ENCODE measurements at places on chromosomes 16 and 17.

DNA sequence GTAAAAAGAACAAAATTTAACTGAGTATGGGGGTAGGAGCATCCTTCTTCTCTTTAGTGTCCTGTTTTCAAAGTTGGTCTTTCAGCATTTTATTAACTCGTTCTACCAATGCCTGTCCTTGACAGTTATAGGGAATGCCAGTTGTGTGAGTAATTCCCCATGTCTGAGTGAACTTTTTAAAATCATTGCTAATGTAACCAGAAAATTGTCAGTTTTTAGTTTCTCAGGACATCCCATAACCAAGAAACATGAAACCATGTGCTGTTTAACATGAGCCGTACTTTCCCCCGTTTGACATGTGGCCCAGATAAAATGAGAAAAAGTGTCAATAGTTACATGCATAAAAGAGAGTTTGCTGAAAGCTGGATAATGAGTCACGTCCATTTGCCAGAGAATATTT is 71.4 kb upstream of the ARL4D start:
- no peak overlapping the region for H3K4me3 ChIP-seq
- peaks cover 25% of the 10 kb centered on the region for H3K27me3 ChIP-seq
- H3K36me3 ChIP-seq: no peaks in the 10 kb centered on the region

GRCh38 chr16:55091871-55092230 is 161.2 kb downstream of the IRX5 start:
- H3K36me3 ChIP-seq: no peaks in the 10 kb centered on the region
- no peak overlapping the region for H3K4me3 ChIP-seq
- no peak overlapping the region for H3K27ac ChIP-seq

DNA sequence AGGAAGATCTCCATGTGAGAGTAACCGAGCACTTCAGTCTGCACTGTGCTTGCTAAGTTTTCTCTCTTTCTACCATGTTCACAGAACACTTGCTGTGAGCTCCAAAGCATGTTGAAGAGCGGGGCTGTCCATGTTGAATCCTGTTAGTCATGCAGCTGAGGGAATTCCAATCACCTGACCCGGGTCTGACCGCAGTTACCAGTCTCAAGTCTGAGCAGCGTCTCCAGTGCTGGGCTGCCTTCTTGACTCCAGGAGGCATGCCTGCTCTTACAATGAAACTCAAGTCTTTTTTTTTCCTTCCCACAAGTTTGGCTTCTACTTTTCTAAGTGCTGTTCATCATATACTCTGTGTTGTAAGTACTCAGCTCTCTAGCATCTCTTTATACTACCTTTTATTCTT is 44.3 kb downstream of the HOXB1 start:
- DNase-seq: no peak
- H3K4me3 ChIP-seq: no peak overlapping the region
- H3K4me1 ChIP-seq: peaks cover 26% of the 10 kb centered on the region
- H3K27ac ChIP-seq: no peak overlapping the region

GRCh38 chr17:7323731-7324437 is 5.3 kb downstream of the NEURL4 start:
- H3K27ac ChIP-seq: peak overlapping the region; percentile 23
- no peaks in the 10 kb centered on the region for H3K27me3 ChIP-seq
- DNase-seq: peak; percentile 75

GRCh38 chr16:28110479-28110878 is 47.0 kb upstream of the GSG1L start:
- H3K4me1 ChIP-seq: peaks cover 16% of the 10 kb centered on the region
- no peak for DNase-seq
- H3K36me3 ChIP-seq: peaks cover 55% of the 10 kb centered on the region
- no peaks in the 10 kb centered on the region for H3K27me3 ChIP-seq

DNA sequence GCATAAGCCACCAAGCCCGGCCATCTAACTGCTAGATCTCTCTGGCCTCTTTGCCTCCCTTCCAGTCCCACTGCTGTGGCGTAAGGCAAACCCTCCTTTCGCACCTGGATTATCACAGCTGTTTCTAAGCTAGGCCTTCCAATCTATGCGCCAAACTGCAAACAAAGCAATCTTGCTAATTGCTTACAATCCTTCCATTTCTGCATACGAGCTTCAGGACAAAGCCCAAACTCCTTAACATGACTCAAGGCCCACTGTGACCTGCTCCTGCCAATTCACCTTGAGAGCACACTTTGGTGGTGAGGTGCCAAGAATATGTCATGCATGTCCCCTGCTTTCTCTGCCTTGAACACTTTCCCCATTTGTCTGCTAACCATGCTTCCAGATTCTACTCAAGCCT is 6.0 kb upstream of the ARL5C start:
- peaks cover 5% of the 10 kb centered on the region for H3K4me1 ChIP-seq
- H3K4me3 ChIP-seq: no peak overlapping the region
- H3K36me3 ChIP-seq: peaks cover 5% of the 10 kb centered on the region
- H3K27me3 ChIP-seq: peaks cover 14% of the 10 kb centered on the region
- DNase-seq: no peak

- no peak overlapping the region for H3K4me3 ChIP-seq
- DNase-seq: no peak
- H3K27ac ChIP-seq: peak overlapping the region; percentile 6
- peaks cover 20% of the 10 kb centered on the region for H3K4me1 ChIP-seq
- H3K27me3 ChIP-seq: no peaks in the 10 kb centered on the region
- H3K36me3 ChIP-seq: peaks cover 49% of the 10 kb centered on the region
These were observed 56.8 kb downstream of the ANKFY1 start for GRCh38 chr17:4206962-4207361.

GRCh38 chr17:64123114-64123513 is 6.8 kb downstream of the ERN1 start:
- H3K27me3 ChIP-seq: no peaks in the 10 kb centered on the region
- no peak overlapping the region for H3K4me3 ChIP-seq
- H3K4me1 ChIP-seq: peaks cover 84% of the 10 kb centered on the region
- H3K36me3 ChIP-seq: peaks cover 18% of the 10 kb centered on the region
- H3K27ac ChIP-seq: peak overlapping the region; percentile 57
- no peak for DNase-seq

- H3K4me1 ChIP-seq: peaks cover 8% of the 10 kb centered on the region
- DNase-seq: no peak
- no peaks in the 10 kb centered on the region for H3K36me3 ChIP-seq
These were observed 197.1 kb upstream of the RPL38 start for GRCh38 chr17:74006371-74006770.

DNA sequence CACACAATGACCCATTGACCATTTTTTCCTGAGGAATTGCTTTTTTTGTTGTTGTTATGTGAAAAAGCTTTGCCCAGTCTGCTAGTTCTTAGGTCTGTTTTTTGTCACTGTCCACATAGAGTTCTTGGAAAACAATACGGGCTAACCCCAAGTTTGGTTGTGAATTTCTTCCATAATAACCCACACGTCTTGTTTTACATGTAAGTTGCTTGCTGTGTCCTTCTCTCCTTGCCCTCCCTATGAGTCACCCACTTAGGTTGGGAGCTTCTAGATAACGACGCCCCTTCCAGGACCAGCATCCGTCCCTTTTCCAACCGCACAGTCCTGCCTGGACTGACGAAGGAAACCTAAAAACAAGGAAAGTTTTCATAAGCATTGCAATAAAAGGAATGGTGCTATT is 175.3 kb upstream of the HS3ST3A1 start:
- H3K27ac ChIP-seq: no peak overlapping the region
- H3K36me3 ChIP-seq: peaks cover 11% of the 10 kb centered on the region
- DNase-seq: no peak
- no peaks in the 10 kb centered on the region for H3K27me3 ChIP-seq
- no peaks in the 10 kb centered on the region for H3K4me1 ChIP-seq

DNA sequence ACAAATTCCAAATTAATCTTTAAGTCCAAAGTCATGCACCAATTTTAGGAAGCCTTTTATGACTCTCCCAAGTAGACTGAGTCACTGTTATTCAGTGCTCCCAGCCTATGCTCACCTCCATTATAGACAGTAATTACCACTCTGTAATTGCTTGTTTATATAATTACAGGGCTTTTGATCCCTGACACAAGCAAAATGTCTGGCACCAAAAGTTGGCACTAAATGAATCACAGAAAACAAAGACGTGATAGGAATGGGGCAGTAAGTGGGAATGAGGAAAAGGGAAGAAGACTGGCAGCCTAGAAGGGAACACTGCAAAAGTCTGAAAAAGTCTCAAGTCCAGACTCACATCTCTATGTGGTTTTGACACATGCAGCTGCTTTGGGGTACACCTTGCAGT is 94.1 kb downstream of the SLC39A11 start:
- H3K36me3 ChIP-seq: peaks cover 10% of the 10 kb centered on the region
- no peak overlapping the region for H3K27ac ChIP-seq
- peaks cover 6% of the 10 kb centered on the region for H3K4me1 ChIP-seq
- no peak overlapping the region for H3K4me3 ChIP-seq
- DNase-seq: no peak
- H3K27me3 ChIP-seq: no peaks in the 10 kb centered on the region

DNA sequence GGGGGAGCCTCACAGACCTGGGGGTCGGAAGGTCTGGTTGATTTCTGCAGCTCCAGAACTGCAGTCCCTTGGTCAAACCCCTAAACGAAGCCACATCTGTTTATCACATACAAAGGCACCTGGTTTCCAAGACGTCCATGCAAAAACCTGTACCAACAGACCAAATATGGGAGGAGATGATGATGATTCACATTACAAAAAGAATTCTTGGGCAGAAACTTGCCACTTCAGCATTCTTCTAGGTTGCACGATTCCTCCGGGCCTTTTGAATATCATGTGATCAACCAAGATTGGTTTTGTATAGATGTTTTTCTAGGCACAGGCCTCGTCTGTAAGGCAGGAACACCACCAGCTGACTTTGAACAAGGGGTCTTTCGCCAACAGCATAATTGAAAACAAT is 466.3 kb downstream of the SOX9 start:
- peaks cover 23% of the 10 kb centered on the region for H3K27me3 ChIP-seq
- H3K27ac ChIP-seq: peak overlapping the region; percentile 65
- H3K4me3 ChIP-seq: no peak overlapping the region
- peaks cover 35% of the 10 kb centered on the region for H3K4me1 ChIP-seq
- DNase-seq: no peak
- H3K36me3 ChIP-seq: no peaks in the 10 kb centered on the region

Data from activated CD4-positive, alpha-beta memory T cell treated with anti-CD3 and anti-CD28 coated beads for 36 hours (primary cell).